GM20000 (cell line): ENCODE measurements at places on chromosomes 13 and 19.

- DNase-seq, result no peak
Observed at GRCh38 chr19:39759457-39760184, 19.0 kb upstream of the LEUTX start.

- no peak for DNase-seq
Observed at GRCh38 chr19:4991996-4992698, 23.2 kb downstream of the KDM4B start.

DNA sequence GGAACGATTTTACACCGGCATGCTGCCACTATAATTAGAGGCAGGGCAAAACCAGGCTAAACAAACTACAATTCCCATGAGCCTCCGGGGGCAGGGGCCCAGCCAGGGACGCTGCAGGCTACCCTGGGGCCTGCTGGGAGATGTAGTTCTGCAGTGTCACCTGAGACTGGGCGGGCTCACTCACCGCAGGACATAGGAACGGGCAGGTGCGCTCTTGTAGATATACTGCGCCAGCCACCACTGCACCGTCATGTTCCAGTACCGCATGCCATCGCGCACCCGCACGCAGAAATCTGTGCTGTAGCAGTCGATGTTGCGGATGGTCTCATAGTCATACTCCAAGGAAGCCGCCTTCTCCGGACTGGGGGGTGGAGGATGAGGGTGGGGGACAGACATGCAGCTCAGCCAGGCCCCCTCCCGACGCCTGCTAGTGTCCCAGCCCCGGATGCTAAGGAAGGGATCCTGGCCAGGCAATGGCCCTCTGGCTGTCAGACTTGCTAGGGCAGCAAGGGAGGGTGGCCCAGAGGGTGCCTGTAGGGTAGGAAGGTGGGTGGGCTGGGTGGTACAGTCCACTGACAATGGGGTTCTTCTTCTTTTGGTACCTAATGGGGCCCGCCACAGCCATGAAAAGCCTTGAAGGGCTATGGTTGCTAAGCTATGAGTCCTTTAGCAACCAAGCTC is 5.8 kb upstream of the TMC4 start:
- DNase-seq, result no peak

- DNase-seq, result no peak
Observed at GRCh38 chr19:45331411-45331810, 8.7 kb upstream of the CKM start.

GRCh38 chr19:14165990-14166830 is 29.8 kb upstream of the ASF1B start:
- DNase-seq, result no peak

DNA sequence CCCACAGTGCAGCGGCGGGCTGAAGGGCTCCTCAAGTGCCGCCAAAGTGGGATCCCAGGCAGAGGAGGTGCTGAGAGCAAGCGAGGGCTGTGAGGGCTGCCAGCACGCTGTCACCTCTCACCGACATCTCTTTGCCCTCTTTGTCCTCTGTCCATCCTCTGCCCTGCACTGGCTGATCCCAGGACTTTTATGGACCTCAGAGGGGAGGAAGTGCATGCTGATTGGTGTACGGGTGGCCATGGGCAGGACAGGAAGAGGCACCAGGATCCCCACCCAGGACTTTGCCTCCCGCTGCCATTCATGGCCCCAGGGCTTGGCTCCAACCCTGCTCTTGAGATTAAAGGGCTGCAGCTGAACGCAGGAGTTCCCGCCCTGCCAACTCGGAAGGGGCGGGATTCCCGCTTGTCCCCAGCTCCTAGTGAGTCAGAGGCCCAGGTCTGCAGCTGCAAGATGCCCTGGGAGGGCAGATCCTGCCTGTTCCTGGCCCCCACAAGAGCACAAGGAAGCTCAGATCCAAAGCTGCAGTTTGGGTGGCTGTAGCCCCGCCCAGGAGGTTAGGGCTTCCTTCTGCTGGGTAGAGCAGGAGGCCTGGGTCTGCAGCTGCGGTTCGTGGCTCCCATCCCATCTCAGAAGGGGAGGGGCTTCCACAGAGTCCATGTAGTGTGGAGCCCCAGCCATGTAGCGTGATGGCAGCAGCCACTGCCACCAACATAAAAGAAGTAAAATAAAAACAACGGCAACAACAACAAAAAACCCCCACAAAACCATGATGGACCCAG is 1716.7 kb downstream of the SLITRK1 start:
- DNase-seq, result no peak

- peak; percentile 90 for DNase-seq
Observed at GRCh38 chr19:2455851-2456570, 748 bp downstream of the LMNB2 start.

DNA sequence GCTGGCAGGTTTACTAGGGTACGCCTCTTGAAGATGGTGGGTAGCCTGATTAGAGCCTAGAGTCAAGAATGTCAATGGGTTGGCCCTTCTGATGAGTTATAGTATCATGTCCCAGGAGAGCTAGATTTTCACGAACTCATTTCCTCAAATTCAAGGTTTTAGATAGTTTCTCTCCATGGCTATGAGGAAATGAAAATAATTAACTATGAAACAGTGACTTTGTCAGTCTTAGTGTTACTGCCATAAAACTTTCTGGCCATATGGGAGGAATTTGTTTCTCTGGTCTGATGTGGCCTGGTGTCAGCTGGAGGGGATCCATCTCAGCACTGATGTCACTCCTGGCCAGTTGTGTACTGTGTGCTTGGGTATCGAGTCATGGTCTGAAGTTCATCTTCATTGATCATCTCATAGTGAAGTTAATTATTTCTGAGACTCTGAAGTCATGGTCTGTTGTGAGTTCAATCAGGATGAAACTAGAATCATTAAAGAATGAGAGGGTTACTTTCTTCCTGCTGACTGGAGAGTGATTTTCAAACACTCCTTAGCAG is 49.4 kb upstream of the TNFSF11 start:
- no peak for DNase-seq

DNA sequence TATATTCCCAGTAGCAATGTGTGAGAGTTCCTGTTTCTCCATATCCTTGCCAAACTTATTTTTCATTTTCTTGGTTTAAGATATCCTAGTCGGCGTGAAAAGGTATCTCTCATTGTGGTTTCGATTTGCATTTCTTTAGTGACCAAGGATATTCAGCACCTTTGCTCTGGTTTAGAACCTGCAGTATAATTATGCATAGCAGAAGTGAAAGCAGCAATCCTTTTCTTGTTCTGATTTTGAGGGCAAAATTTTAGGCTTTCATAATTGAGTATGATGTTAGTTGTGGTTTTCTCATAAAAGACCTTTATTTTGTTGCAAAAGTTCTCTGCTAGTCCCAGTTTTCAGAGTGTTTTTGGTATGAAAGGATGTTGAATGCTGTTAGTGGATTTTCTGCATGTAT is 491.0 kb downstream of the FGF9 start:
- peak; percentile 24 for DNase-seq

DNA sequence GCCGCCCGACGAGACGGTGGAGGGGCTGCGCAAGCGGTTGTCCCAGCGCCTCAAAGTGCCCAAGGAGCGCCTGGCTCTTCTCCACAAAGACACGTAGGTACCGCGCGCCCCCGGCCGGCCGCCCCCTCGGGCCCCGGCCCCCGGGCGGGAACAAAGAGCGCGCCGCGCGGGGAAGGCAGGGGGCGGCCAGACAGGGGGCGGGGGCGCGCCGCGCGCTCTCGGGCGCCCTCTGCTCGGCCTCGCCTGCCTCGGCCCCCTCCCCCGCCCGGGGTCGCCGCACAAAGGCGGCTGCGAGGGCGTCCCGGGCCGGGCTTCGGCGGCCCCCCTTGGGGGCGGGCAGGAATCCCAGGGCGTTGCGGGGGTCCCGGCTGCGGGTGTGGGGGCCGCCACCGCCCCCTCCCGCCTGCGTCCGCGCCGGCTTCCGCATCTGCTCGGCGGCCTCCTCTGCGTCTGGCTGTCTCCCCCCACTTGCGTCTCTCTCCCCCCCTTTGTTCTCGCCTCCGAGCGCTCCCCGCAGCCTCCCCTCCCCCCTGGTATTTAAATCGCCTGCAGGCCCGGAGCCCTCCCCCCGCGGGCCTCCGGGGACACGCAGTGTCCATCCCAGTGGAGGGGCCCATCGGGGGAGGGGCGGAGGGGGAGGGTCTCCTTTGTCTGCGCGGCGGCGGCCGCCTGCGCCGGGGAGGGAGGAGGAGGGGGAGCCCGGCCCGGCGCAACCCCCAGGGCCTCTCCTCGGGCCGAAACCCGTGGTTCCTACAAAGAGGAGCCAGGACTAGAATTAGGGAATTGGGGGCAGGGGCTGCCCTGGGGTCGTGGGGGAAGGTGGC is 2.3 kb downstream of the MIDN start:
- DNase-seq, result peak; percentile 78

DNA sequence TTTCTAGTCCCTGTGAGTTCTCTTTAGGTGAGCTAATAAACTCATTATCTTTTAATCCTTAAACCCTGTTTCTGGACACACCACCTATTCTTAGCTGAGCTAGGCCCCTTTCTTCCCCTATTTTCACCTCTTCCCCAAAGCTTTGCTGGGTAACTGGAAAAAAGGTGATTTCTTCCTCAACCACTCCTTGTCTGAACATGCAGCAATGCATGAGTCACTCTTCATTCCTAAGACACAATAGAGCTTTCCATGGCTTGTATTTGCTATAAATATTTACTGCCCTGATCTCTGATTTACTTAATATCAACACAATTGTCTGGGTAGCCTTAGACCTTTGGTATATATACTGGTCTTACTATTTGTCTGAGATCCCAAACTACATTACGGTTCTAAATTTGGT is 370.9 kb downstream of the KLF5 start:
- no peak for DNase-seq

DNA sequence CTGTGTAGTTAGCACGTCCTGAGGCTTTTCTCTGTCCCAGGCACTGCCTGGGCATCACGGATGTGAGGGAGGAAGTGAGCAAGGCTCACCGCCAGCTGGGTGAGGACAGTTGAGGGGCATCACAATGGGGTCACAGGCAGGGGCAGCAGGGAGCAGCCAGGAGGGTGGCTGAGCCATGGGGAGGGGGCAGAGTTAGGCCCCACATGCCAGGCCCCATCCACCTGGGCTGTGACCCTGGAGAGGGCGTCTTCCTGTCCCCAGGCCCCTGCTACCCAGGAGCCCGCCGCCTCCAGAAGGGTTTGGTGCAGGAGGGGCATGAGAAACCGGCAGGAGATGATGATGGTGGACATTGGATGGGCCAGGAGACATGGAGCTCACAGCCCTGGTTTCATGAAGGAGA is 56.8 kb upstream of the F7 start:
- DNase-seq, result no peak

- no peak for DNase-seq
Observed at GRCh38 chr19:50178859-50179537, 15.9 kb upstream of the IZUMO2 start.

DNA sequence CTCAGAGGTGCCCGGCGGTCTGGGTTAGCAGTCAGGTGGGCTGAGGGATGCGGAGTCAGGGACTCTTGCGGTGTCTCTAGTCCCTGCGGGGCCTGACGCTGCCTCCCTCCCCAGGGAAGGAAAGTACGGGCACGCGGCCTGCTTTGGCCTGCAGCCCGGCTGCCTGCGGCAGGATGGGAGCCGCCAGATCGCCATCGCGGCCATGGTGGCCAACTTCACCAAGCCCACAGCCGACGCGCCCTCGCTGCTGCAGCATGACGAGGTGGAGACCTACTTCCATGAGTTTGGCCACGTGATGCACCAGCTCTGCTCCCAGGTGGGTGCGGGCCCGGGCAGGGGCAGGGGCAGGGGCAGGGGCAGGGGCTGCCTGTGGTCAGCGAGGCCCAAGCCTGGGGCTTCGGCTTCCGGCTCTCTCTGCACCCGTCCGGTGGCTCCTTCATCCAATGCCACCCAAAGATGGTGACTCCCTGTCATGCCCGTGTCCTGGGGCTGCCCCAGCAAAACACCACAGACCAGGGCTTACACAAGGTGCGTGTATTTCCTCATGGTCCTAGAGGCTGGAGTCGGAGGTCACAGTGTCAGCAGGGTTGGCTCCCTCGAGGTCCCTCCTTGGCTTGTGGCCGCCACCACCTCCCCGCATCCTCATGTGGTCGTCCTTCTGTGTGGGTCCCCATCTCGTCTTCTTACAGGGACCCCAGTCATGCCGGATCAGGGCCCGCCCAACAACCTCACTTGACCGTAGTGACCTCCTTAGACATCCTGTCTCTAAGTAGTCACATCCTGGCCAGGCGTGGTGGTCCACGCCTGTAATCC is 11.3 kb upstream of the ZNF554 start:
- DNase-seq, result peak; percentile 34

DNA sequence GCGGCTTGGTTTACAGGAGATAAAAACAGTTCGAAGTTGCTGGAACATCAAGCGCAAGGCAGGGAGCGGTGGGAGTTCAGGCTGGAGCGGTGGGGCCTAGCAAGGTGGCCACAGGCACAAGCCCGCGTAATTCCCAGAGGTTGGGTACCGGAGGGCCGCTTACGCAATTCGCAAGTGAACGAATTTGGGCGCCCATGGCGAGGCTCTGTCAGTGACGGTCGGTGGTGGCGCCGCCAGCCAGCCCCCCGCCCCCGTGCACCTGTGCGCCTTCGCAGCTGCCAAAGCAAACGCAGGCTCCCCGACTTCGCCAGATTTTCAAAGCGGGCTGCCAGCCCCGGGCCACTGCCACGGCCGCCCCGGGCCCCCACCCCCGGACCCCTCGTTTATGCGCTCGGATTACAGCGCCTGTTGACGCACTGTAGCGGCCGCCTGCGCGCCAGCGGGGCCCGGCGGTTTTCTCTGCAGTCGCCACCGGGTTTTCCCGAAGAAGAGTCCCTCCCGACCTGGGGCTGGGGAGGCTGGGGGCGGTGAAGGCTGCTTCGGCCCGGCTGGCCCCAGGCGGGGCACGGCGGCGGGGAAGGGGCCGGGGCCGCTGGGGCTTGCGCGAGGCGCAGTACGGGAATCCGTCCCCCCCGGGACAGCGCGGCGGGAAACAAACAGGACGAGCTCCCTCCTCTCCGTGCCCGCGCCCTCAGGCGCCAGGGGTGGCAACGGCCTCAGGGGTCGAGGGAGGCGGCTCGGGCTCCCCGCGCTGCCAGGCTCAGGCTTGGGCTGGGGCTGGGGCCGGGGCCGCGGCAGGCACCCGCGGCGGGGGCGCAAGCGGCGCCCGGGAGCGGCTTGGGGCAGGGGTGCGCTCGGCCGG is 709 bp downstream of the N4BP2L1 start:
- DNase-seq, result peak; percentile 62

DNA sequence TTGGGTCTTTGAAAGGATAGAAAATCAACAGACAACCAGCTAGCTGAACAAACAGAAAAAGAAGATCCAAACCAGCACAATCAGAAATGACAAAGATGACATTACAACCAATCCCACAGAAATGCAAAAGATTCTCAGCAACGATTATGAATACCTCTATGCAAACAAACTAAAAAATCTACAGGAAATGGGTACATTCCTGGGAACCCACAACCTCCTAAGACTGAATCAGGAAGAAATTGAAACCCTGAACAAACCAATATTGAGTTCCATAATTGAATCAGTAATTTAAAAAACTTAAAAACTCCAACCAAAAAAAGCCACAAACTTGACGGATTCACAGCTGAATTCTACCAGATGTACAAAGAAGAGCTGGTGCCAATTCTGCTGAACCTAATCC is 20.9 kb upstream of the C1QTNF9B start:
- no peak for DNase-seq

GRCh38 chr13:91368676-91369440 is 21.4 kb downstream of the MIR17HG start:
- no peak for DNase-seq

DNA sequence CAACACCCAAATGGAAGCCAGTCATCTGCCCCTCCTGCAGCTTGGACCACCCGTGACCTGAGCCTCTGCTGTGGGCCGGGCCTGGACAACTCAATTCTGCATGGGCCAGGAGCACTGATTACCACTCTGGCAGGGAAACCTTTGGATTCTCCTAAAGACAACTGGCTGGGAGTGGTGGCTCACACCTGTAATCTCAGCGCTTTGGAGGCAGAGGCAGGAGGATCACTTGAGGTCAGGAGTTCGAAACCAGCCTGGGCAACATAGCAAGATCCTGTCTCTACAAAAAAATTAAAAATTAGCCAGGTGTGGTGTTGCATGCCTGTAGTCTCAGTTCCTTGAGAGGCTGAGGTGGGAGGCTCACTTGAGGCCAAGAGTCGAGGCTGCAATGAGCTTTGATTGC is 6.5 kb downstream of the EPS15L1 start:
- no peak for DNase-seq
